AG10803 (cell line): ENCODE measurements at places on chromosomes 6 and 20.

- DNase-seq = peak; percentile 62
These were observed 35.2 kb downstream of the PHACTR1 start for GRCh38 chr6:12751694-12752325.

- no peak for DNase-seq
These were observed 104.6 kb downstream of the HMGCLL1 start for GRCh38 chr6:55474382-55474781.

- DNase-seq = no peak
These were observed 440.8 kb downstream of the UTRN start for GRCh38 chr6:144725736-144726522.

DNA sequence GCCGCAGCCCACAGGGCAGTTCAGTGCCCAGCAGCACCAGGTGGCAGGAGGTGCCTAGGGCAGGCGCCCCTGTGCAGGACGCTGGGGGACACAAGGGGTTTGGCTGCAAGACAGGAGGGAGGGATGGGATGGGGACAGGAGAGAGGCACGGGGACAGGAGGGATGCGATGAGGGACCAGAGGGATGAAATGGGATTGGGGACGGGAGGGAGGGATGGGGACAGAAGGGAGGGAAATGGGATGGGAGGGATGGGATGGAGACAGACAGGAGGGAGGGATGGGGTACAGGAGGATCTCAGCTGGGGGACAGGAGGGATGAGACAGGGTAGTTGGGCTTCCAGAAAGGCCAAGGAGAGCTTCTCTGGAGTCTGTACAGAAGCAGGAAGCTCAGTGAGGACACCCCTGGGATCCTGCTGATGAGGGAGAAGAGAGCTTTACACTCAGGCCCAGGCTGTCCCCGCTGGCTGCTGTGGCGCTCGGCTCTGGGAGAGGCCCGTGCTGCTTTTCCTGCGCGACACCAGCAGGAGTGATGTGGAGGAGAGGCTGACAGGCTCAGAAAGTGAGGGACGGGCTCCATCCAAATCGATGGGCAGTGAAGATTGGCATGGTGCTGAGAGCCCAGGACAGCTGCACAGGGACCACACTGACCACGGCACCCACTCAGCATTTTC is 400.8 kb downstream of the SMOC2 start:
- DNase-seq = no peak

GRCh38 chr6:45457141-45457540 is 79.4 kb upstream of the SUPT3H start:
- no peak for DNase-seq

DNA sequence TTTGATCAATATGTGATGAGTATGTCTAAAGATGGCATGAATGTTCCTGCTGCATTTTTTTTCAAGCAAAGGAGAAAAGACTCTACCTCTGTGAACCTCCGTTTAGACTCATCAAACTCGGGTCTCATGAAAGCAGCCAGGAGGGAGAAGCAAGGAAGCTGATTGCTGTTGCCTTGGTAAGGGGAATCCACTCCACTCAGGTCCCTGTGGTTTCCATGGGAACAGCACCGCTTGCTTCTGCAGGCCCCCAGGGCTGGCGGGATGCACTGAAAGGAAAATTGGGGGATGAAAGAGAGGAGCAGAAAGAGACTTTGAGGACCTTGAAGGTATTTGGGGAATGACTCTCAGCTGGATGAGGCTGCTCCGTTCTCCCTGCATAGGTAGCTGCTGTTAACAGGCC is 249.6 kb upstream of the RIN2 start:
- DNase-seq = no peak

DNA sequence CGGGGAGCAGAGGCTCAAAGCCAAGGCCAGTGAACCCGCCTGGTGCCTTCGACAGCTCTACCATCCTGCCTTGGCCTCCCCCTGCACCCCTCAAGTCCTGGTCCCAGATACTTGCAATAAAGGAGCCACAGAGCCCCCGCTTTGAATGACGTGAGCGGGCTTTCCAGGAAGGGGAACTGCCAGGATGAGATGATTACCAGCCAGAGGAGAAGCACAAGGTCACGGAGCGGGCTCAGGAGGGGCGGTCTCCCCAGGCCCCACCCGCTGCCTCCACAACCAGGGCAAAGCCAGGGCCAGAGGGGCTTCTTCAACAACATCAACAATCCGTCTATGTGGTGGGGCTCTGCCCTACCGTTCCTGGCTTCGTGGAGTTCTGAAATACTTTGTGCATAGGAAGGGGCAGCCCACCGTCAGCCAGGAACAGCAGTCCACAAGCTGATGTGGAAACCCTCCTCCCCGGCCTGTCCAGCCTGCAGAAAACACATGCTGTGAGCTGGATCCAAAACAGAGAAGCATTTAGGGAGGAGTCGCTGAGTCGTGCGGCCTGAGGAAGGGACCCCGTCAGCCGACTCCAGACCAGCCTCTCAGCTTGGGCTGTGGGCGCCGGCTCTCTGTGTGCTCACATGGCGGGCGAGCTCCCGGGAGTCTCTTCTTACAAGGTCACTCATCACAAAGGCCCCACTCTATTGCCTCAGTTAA is 392.5 kb downstream of the CDH4 start:
- no peak for DNase-seq
